Activated T-helper 2 cell treated with anti-CD3 and anti-CD28 coated beads, Interferon-gamma antibody, Interleukin-2, Interleukin-4, amounts not matched to agents 10 μg/mL and 5 μg/mL and 100 μg/mL, durations not matched to agents 14 hours and 24 hours and 36 hours (primary cell): ENCODE measurements at places on chromosomes 4 and X. TPM values are rescaled to one million over a fixed set of nuclear protein-coding genes. Genes with fewer than 3 reads are reported as not detected.

DNA sequence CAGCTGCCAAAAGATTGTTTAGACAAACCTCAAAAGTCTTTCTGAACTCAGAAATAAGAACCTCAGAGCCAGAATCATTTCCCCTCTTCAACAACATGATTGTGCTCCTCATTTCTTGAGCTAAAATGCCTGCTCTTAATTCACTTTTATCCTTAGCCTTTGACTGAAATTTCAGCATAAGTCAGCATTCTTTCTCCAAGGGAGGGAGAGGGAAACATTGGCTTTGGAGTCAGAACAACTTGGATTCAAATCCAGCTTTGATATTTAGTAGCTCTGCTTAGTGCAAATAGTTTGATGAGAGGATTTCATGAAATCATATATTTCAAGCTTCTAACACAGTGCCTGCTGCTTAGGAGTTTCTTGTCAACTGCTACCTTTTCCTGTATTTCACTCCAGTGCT is 484.6 kb upstream of the INTU start:
- DNase-seq, result no peak
- no peaks in the 10 kb centered on the region for H3K36me3 ChIP-seq
- no peaks in the 10 kb centered on the region for H3K4me1 ChIP-seq
- no peak overlapping the region for H3K4me3 ChIP-seq
- no peak overlapping the region for H3K27ac ChIP-seq
- H3K27me3 ChIP-seq, result no peaks in the 10 kb centered on the region

DNA sequence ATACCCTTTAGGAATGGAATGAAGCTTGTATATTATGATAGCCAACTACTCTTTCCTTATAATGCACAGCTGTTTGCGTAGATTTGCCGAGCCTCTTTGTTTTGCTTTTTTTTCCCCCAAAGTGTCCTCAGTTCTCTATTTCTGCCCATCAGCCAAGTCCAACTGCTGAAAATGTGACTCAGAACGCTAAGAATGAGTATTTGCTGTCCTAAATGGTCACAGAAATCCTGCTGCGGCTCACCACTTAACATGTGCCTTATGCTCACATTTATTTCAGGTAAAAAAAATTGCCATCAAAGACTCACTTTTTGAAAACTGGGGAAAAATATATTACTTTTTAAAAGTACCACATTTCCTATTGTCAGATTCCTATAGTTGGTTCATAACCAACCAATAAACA is 36.9 kb downstream of the GABRA4 start:
- DNase-seq, result no peak
- H3K27ac ChIP-seq, result no peak overlapping the region
- H3K36me3 ChIP-seq, result no peaks in the 10 kb centered on the region
- no peak overlapping the region for H3K4me3 ChIP-seq
- H3K27me3 ChIP-seq, result no peaks in the 10 kb centered on the region

- H3K4me1 ChIP-seq, result no peaks in the 10 kb centered on the region
- H3K4me3 ChIP-seq, result no peak overlapping the region
- no peak for DNase-seq
- H3K27me3 ChIP-seq, result no peaks in the 10 kb centered on the region
- H3K27ac ChIP-seq, result no peak overlapping the region
Measured at GRCh38 chr4:161714022-161714751, 449.6 kb downstream of the FSTL5 start.

DNA sequence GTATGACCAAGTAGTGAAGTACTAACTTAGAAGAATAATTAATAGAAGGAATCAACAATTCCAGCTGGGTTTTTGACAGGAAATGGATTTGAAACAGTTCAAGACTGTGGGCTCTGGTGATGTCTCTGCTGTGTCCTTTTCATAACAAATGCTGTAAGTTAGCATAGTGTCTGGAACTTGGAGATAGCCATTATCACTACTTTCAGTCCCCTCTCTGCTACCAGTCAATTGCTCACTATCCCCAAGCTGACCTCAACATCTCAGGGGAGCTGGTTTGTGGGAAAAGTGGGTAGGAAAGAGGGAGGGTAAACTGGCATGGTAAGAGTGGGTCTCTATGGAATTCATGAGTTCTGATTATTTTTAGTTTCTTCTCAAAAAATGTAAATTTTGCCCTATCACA is 231.4 kb upstream of the MID1 start:
- no peaks in the 10 kb centered on the region for H3K36me3 ChIP-seq
- DNase-seq, result no peak
- no peaks in the 10 kb centered on the region for H3K4me1 ChIP-seq
- H3K27ac ChIP-seq, result no peak overlapping the region
- no peaks in the 10 kb centered on the region for H3K27me3 ChIP-seq

DNA sequence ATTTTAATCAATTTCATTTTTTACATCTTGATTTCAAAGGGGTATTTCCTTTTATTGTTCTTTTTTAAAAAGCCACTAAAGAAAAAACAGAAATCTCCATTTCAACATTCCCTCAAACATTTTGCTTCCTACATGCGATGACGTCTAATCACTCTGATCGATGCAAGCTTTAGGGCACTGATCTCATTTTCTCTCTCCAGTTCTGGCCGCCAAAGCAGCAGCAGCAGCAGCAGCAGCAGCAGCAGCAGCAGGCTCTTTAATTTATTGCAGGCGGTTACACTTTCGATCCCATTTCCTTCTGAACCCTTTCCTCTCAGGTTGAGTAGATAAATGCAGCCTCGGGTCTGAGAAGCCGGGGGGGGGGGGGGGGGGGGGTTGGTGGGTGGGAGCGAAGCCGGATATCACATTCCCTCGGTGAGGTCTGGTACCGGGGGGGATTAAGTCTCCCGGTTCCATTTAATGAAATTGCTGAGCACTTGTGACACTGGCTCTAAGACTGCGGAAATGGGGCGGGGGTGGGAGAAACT is 3.4 kb upstream of the PCDH7 start:
- peaks cover 43% of the 10 kb centered on the region for H3K27me3 ChIP-seq
- H3K4me3 ChIP-seq, result peak overlapping the region; percentile 65
- peaks cover 9% of the 10 kb centered on the region for H3K36me3 ChIP-seq

DNA sequence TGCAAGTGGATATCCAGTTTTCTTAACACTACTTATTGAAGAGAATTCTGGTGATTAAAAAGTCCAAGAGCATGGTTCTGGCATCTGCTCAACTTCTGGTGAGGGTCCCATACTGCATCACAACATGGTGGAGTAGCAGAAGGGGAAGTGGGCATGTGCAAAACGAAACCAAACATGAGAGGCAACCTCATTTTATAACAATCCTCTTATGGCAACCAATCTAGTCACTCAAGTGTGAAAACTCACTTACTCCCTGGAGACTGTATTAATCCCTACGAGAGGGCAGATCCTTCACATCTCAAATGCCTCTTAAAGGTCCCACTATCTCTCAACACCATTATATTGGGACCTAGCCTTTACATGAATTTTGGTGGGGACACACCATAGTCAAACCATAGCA is 55.4 kb upstream of the TRO start:
- H3K27me3 ChIP-seq, result no peaks in the 10 kb centered on the region
- no peaks in the 10 kb centered on the region for H3K4me1 ChIP-seq
- DNase-seq, result no peak
- H3K36me3 ChIP-seq, result no peaks in the 10 kb centered on the region

- no peaks in the 10 kb centered on the region for H3K36me3 ChIP-seq
- no peaks in the 10 kb centered on the region for H3K4me1 ChIP-seq
- H3K27me3 ChIP-seq, result no peaks in the 10 kb centered on the region
Measured at GRCh38 chr4:12961713-12962112, 522.4 kb downstream of the RAB28 start.

- H3K4me1 ChIP-seq, result peaks cover 18% of the 10 kb centered on the region
- DNase-seq, result no peak
- no peaks in the 10 kb centered on the region for H3K36me3 ChIP-seq
- H3K27ac ChIP-seq, result no peak overlapping the region
- peaks cover 54% of the 10 kb centered on the region for H3K27me3 ChIP-seq
Measured at GRCh38 chr4:183181081-183181480, 82.0 kb downstream of the WWC2 start.

DNA sequence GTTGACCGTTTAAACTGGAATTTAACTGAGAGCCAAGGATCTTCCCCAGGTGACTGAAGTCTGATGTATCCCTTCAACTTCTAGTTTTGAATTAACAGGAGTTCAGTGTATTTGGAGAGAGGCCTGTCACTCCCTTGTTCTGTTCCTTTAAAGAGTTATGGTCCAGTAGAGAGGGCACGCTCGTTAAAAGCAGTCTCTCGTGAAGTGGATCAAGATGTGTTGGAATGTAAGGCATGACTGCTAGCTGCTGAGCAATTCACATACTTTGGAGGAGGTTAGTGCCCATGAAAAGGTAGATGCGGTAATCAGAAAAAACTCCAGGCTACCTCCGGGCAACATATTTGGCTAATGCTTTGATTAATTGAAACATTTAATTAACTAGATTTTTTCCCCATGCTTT is 65.7 kb downstream of the SHROOM2 start:
- H3K27ac ChIP-seq, result no peak overlapping the region
- peaks cover 6% of the 10 kb centered on the region for H3K27me3 ChIP-seq
- no peaks in the 10 kb centered on the region for H3K36me3 ChIP-seq
- no peak overlapping the region for H3K4me3 ChIP-seq
- no peak for DNase-seq
- no peaks in the 10 kb centered on the region for H3K4me1 ChIP-seq

GRCh38 chr4:85769009-85769408 is 294.1 kb downstream of the ARHGAP24 start:
- H3K4me1 ChIP-seq, result no peaks in the 10 kb centered on the region
- no peaks in the 10 kb centered on the region for H3K36me3 ChIP-seq
- no peak for DNase-seq
- no peak overlapping the region for H3K27ac ChIP-seq
- H3K4me3 ChIP-seq, result no peak overlapping the region

Gene AKAP4
- not detected in 2 replicates for total RNA-seq

Gene MAGEA3
- total RNA-seq, result not detected in 2 replicates

Gene ARX
- not detected in 2 replicates for total RNA-seq

Gene CHRDL1
- not detected in 2 replicates for total RNA-seq

Gene PPP1R2C
- total RNA-seq, result not detected in 2 replicates

Gene TRIML1
- total RNA-seq, result not detected in 2 replicates

Gene HTN3
- total RNA-seq, result not detected in 2 replicates
